ENCODE measurements at places on chromosomes 4 and X.

GRCh38 chrX:119401569-119401968, 2.4 kb downstream of the SLC25A43 start:
- no peak for DNase-seq

- DNase-seq = no peak
Measured at GRCh38 chrX:44898411-44899221, 25.6 kb downstream of the KDM6A start.

- DNase-seq = peak; percentile 26
Measured at GRCh38 chr4:42865572-42866189, 26.8 kb upstream of the GRXCR1 start.

DNA sequence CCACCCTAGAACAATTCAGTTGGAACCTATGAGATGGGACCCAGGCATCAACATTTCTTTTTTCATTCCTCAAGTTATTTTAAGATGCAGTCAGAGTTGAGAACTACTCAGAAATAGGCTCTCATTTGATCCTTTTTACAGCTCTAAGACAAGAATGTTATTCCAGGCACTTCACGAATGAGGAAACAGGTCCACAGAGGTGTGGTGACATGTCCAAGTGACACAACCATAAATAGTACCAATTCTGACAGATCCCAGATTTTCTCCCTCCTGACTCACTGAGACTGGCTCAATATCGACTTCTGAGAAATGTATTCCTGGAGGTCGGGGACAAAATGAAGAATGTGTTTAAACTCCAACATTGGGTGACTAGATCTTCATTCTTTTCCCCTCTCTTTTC, 11.1 kb downstream of the TCEANC start:
- no peak for DNase-seq

DNA sequence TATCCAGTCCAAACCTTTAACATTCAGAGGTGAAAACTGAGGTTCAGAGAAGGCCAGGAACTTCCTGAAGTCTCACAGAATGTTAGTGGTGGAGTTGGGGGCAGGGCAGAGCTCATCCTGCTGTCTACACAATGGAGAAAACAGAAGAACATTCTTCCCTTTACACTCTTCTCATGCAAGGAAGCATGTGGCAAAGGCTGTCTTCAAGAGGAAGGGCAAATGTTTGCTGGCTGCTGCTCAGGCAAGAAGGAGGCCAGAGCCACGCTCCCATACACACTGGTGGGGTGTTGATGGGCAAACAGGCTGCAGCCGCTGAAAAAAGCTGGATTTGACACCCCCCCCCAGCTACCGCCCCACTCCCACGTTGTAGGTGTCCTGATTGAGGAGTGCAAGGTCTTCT, 32.5 kb downstream of the HMGB3 start:
- DNase-seq = no peak

GRCh38 chr4:45865781-45866180, 258.1 kb downstream of the GABRG1 start:
- DNase-seq = no peak

- no peak for DNase-seq
Measured at GRCh38 chrX:73127700-73128241, 48.5 kb upstream of the PABPC1L2A start.

- no peak for DNase-seq
Measured at GRCh38 chr4:84167564-84167963, 331.5 kb downstream of the NKX6-1 start.

GRCh38 chr4:7587433-7588405, 153.0 kb upstream of the PSAPL1 start:
- no peak for DNase-seq

DNA sequence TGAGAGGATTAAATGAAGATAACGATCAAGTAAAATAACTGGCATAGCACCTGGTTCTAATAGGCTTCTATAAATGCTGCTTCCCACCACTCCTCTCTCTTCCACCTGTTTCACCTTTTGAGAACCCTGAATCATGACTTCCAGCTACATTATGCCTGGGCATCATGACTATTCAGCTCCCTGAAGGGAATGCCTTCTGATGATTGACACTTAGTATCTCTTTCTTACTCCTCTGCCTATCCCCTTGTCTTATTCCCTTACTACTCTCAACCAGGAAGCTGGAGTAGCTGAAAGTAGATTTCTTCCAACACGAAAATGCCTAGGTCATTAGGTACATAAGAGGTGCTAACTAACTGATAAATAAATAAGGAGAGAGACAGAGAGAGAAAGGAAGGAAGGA, 24.7 kb upstream of the CXCL8 start:
- DNase-seq = no peak

DNA sequence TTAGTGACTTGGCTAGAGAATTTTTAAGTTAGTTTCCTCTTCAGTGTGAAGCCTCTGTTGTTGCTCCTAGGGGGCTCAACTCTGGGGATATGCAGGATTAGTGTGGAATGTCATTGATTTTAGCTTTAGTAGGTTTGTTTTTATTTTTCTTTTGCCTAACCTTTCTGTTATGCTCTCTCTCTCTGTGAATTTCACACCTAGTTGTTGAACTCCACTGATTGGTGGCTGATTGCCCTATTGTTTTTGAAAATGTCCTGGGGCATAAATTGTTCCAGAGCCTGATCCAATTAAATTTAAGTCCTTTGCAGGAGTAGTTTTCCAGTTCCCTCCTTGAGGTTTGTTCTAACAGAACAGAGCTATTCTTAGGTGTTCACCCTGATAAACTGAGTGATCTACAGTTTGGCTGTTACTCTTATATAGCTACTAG, 393.3 kb upstream of the CTSO start:
- DNase-seq = no peak

DNA sequence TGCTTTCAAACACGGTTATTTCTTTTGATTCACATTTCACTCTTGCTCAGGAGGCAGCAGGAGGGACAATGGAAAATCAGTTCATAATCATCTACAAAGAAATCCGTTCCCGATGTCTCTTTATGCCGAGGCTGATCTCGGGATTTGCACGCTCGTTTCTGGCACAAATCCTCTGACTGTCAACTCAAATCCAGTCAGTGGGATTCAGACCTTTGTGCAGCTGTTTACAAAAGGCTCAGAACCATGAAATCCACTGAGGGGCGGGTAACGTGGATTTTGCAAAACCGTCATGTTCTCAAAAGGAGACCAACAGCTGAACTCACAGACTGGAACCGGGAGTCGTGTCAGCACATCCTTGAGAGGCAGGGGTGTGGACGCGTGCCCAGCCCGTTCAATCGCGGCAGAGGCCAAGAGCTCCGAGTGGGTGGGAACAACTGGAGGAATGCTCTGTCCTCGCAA, 46.4 kb downstream of the ACOX3 start:
- peak; percentile 76 for DNase-seq

DNA sequence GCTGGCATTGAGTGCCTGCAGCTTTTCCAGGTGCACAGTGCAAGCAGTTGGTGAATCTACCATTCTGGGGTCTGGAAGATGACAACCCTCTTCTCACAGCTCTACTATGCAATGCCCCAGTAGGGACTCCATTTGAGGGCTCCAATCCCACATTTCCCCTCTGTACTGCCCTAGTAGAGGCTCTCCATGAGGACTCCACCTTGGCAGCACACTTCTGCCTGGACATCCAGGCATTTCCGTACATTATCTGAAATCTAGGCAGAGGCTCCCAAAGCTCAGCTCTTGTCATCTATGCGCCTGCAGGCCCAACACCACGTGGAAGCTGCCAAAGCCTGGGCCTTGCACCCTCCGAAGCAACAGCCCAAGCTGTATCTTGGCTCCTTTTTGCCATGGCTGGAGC, 8.4 kb upstream of the SMAD1 start:
- DNase-seq = no peak

- no peak for DNase-seq
Measured at GRCh38 chrX:154011376-154012335, 8.0 kb downstream of the IRAK1 start.
